ENCODE measurements at places on chromosomes 5 and 9. TPM values are rescaled to one million over a fixed set of nuclear protein-coding genes. Genes with fewer than 3 reads are reported as not detected.

Gene CD14
- total RNA-seq, result 52.3 TPM

Gene NTRK2
- total RNA-seq, result 35.3 TPM

Gene PCDHB5
- total RNA-seq, result 2.7 TPM

Gene DMRT3
- not detected for total RNA-seq

Gene FOXD1
- total RNA-seq, result 1.4 TPM

Data from skin of body (tissue), 3 donors.